ENCODE measurements at places on chromosomes 6 and 20.

DNA sequence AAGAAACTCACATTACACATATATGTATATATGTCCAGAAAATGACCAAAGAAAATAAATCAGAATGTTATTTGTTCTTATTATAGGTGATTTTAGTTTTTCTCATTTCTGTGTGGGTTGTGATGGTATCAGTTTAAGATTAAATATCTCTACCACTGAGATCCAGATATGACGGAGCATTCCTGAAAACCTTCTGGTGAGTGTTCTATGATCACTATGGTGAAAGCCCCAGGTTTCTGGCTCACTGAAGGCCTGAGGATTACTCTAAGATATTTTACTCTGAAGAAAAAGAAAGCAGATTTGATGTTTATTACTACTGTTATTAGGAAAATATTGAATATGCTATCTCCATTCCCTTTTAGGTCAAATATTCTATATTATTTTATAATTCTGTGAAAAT lies 62.8 kb upstream of the L3MBTL3 start:
- DNase-seq: no peak

DNA sequence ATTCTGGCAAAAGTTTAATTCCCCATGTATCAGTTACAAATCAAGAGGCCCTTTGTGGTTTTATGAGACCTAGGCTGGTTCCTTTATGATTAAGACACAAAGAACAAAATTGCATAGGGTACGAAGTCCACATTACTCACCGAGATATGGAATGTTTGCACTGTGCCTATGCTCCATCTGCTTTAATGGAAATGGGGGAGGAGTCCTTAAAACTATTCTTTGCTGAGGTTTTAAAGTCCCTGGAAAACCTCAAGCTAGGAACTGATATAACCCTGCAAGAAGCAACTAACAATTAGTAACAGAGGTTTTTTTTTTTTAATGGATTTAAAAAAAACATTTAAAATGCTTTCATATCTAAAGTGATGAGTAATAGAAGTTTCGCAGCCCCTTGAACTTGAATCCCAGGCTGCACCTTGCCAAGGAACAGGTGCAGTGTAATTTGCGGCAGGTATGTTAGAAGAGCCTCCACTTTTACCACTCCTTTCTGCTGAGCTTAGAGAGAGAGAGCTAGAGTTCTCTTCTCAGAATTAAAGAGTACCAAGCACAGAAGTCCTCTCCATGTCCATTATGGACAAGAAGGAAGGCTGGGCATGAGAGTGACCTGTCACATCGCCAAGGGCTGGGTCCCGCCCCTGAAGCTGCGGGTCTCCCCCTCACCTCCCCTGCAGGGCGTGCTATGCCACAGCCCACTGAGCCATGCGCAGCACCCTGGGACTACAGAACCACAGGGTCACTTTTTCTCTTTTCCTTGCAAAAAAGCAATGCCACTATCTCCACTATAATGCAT lies 2.3 kb downstream of the SERPINB1 start:
- no peak for DNase-seq

DNA sequence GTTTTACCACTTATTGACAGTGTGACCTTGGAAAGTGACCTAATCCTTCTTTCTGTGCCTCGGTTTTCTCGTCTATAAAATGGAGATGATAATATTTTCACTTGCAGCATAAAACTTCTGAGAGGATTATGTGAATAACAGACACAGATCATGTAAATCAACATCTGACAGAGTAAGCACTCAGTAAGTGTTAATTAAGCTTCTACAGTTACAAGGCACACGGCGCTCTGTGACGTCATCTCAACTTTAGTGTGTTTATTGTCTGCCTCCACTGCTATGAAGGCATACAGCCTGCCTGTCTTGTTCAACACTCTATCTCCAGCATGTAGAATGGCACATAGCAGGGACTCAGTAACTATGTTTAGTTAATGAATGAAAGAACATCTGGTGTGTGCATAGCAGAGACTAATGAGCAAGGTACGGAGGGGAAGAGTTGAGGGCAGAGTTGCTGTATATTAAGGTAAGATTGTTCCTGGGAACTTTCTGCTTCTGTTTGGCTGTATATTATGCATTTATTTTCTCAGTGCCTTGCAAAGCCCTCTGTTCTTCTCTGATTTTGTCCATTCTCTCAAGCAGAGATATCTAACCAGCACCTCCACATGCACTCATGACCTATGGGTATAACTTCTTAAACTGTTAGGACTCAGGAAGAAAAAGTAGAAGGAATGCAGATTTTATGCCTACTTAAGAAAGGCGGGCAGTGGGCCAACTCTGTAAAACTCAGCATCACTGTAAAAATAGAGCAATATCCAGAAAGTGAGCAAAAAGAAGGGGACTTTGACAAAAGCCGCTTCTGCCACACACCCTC lies 66.4 kb upstream of the STMND1 start:
- no peak for DNase-seq

DNA sequence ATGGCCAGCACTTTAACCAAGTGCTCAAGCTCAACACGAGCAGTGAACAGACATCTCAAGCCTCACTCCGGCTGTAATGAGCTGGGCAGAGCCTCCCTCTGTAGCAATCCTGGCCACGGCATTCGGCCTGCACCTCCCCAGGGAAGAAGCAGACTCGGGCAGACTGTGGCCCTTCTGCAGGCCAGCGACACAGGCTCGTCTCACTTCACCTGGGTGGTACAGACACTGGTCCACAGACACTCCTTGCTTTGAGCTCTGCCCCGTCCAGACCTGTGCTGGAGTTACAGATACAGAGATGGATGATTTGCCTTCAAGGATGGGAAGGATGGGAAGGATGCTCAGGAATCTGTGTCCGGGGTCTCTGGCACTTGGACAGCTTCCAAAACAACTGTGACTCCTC lies 300.9 kb downstream of the PREX1 start:
- DNase-seq: no peak

DNA sequence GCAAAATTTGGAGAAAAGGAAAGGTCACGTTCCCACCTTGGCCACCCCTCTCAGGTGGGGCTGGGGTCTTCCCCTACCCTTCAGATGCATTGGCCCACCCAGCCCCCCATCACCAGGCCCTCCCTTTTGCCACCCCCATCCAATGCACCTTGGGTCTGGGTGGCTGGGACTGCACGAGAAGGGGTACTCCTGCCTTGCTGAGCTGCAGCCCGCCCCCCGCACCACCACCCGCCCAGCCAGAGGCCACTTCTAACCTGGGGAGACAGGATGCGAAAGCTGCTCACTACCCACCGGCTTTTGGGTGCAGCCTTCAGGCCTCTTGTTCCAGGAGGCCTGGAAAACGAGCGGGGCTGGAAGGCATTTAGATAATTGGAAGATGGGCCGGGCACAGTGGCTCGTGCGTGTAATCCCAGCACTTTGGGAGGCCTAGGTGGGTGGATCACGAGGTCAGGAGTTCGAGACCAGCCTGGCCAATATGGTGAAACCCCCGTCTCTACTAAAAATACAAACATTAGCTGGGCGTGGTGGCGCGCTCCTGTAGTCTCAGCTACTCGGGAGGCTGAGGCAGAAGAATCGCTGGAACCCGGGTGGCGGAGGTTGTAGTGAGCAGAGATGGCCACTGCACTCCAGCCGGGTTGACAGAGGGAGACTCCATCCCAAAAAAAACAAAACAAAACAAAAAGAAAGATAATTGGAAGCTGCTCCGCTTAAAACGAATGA lies 1.2 kb upstream of the CDC25B start:
- DNase-seq: no peak

Data from NCI-H1048 (cell line).